Activated naive CD8-positive, alpha-beta T cell treated with anti-CD3 and anti-CD28 coated beads for 36 hours (primary cell): ENCODE measurements at places on chromosomes 7 and 10.

DNA sequence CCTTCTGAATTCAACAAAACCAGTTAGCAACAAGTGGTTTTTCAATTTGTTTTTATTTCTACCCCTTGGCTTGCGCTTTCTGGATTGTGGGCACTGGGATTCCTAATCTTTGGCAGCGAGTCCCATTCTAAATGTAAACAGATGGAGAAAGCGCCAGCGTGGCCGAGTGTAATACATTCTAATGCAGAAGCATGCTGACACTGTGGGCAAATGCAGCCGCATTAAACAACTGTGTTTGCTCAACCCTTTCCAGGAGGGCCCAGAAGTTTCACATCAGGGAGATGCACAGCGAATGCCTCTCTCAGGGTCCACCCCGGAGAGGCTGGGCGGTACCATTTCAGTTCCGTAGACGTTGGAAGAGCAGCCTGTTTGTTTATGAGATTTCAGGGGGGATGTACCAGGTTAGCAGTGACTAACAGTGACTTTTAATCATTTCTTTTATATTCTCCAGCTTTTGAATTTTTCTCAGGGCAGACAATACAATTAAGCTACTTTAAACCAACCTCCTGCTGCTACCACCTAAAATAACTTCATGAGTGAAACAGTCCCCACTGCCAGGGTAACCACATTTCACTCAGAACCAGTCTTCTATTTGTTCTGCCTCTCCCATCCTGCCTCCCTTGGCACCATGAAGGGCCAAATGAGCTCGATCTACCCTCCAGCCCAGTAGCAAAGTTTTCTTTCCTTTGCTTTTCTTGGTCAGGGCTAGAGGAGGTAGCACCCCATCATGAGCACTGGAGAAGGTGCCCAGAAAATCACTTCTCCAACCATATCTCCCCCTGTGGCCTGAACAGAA, 164.2 kb upstream of the ITGB1 start:
- DNase-seq, result no peak

GRCh38 chr7:143490717-143491306, 13.1 kb downstream of the TAS2R41 start:
- DNase-seq, result no peak

- no peak for DNase-seq
Measured at GRCh38 chr10:123496375-123496774, 169.8 kb upstream of the GPR26 start.

DNA sequence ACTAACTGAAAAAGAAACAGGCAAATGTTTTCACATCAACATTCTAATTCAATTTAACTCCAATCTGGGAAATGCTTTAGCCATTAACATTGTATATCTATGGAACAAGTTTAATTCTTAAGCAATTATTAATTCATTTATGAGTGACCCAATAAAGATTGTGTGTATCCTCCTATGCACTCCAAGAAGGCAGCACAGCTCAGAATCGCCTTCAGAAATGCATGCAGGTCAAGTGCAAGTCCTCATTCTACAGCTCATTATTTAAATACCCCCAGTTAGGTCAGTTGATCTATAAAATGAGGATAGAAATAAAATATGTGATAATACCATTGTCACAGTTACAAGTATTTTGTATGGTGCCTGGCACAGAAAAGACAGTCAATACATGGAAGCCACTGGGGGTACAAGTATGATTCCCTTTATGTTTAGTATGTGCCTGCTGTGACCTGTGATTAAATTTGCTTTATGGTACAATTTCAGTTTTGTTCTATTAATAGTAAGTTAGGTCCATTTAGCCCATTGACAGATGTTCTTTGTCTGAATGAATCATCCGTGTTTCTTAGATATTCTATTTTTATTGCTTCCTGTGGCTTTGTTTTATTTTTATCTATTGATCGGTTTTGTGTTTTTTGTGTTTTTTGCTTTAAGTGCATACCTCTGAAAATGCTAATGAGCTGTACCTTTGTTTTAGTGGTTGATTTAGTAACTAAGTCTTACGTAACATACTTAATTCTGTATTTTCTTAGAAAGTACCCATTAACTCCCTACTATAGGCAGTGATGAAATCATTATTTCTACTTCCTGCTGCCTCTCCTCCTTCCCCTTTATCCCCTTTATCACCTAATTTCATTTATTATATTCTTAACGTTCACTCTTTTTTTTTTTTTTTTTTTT, 42.8 kb downstream of the CPXM2 start:
- no peak for DNase-seq

GRCh38 chr10:24947304-24948097, 4.9 kb downstream of the PRTFDC1 start:
- DNase-seq, result no peak

- DNase-seq, result no peak
Measured at GRCh38 chr10:813286-813685, 118.2 kb downstream of the LARP4B start.

DNA sequence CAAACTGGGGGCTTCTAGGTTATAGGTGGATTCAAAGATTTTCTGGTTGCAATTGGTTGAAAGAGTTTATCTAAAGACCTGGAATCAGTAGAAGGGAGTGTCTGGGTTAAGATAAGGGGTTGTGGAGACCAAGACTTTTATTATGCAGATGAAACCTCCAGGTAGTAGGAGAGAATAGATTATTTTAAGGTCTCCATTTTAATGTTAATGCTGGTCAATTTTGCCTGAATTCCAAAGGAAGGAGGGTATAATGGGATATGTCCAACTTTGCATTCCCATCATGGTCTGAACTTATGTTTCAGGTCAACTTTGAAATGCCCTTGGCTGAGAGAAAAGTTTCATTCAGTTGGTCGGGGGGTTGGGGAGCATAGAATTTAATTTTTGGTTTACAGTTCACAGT, 44.3 kb upstream of the SEMA3E start:
- no peak for DNase-seq

DNA sequence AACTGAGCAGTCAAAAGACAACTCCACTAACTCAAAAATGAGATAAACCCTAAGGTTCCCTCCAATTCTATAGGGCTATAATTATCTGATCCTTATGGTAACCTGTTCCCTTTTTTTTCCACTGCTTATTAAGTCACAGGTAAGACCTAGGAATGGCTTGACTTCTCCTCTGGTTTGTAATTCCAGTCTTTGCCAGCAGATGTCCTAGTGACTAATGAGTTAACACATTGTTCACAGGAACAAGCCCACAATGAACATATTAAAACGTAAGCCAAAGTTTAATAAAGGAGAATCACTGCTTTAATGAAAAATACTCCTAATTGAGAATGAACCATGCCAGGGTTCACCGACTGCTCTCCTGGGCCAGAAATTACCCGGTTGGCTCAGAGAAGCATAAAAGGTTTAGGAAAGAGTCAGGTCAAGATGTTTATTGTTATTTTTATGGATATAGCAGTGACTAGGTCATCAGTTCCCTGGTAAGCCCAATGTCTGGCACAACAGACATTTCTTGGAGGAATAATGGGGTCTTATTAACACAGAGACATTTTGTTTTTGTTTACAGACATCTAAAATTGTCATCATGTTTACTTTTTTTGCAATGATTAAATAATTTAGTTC, 120.1 kb downstream of the ELAPOR2 start:
- peak; percentile 13 for DNase-seq

- no peak for DNase-seq
Measured at GRCh38 chr10:101761226-101761625, 14.7 kb downstream of the FGF8 start.

DNA sequence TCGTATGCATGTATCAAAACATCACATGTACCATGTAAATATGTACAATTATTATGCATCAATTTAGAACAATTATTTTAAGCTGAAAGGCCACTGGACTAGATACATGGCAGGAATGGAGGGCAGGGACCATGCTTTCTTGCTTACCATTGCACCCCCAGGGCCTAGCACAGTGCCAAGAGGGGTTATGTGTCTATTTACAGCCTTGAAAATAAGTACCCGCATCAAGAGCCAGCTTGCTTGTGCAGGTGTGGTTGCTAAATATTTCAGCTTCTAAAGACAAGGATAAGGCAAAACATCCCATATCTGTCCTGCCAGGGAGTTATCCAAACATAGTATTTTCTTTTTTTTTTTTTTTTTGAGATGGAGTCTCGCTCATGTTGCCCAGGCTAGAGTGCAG, 14.7 kb upstream of the OAT start:
- no peak for DNase-seq

GRCh38 chr7:53209129-53209528, 173.7 kb downstream of the POM121L12 start:
- no peak for DNase-seq

GRCh38 chr7:13989949-13990305, 461 bp upstream of the ETV1 start:
- DNase-seq, result no peak

DNA sequence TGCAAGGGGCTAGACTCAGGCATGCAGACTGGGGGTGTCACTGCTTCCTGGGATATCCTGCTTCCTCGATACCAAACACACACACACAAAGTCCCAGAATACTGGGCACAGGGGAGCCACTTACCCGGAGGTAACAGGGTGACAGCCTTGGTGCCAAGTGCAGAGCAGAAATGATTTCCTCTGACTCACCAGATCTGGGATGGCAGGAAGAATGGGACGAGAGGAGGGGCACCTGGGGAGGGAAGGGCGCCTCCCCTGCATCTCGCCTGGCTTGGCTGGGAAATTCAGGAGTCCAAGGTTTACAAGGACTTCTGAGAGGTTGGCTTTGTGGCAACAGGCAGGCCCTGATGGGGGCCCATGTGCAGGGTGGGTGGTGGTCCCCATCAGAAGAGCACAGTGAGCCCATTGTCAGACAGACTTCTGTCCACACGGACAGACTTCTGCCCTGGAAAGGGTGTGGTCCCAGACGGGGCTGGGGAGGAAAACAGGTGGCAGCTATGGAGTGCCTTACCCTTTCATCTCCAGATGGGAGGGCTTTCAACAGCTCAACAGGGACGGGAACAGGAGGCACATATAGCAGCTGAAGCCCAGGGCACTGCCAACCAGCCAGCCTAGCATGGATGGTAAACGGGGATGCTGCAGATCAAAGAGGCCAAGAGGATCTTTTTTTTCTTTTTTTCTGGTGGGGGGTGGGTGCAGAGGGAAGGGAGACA, 9.7 kb upstream of the CCL24 start:
- no peak for DNase-seq

GRCh38 chr7:11478426-11478825, 353.6 kb downstream of the THSD7A start:
- DNase-seq, result no peak

GRCh38 chr7:50416527-50417182, 33.5 kb downstream of the FIGNL1 start:
- no peak for DNase-seq

- no peak for DNase-seq
Measured at GRCh38 chr7:135659159-135659846, 3.0 kb upstream of the STMP1 start.

GRCh38 chr7:155532792-155533119, 13.6 kb downstream of the CNPY1 start:
- DNase-seq, result no peak

DNA sequence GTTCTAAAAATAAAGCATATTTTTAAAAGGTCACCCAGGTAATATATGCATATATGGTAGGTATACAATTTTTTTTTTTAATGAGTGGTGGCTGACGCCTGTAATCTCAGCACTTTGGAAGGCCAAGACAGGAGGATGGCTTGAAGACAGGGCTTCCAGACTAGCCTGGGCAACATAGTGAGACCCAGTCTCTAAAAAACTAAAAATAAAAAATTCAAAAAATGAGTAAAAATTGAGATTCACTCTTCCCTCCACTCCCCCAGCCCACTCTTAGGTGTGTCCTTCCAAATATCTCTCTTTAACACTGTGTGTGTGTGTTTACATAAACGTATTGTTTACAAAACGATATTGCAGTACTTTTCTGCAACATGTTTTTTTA, 929 bp upstream of the ANXA11 start:
- DNase-seq, result no peak

- no peak for DNase-seq
Measured at GRCh38 chr10:62085821-62086220, 182.8 kb downstream of the RTKN2 start.

DNA sequence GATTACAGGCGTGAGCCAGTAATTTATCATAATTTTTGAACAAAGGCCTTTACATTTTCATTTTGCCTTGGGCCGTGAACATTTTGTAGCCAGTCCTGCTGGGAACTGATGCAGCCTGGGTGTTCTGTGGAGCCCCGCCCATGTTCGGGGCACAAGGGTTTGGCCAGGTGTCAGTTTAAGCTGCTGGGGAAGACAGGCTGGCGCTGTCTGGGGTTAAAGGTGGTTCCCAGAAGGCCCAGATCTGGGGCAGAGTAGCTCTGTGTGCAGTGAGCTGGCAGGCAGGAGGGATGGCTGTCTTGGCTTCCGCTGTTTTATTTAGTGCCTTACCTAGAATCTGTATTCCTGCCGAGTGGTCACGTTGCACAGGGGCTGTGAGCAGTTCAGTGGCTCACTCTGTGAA, 50.2 kb downstream of the DOCK1 start:
- DNase-seq, result no peak

GRCh38 chr7:138226001-138226476, 149.8 kb downstream of the AKR1D1 start:
- no peak for DNase-seq

DNA sequence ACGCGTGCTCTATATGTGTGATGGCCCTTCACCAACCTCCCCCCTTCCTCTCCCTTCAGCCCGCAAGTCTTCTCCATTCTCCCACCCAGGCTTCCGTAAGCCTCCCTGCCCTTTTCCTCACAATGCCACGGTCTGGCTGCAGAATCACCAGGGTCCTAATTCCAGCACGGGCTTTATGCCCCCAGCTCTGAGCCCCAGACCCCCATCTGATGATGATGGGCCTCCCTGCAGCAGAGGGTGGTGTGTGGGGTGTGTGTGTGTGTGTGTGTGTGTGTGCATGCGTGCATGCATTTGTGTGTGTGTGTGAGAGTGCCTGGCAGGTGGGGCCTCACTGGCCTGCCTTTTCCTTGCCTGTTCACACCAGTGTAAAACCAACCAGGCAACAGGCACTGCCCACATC, 109.9 kb downstream of the OAT start:
- DNase-seq, result no peak

DNA sequence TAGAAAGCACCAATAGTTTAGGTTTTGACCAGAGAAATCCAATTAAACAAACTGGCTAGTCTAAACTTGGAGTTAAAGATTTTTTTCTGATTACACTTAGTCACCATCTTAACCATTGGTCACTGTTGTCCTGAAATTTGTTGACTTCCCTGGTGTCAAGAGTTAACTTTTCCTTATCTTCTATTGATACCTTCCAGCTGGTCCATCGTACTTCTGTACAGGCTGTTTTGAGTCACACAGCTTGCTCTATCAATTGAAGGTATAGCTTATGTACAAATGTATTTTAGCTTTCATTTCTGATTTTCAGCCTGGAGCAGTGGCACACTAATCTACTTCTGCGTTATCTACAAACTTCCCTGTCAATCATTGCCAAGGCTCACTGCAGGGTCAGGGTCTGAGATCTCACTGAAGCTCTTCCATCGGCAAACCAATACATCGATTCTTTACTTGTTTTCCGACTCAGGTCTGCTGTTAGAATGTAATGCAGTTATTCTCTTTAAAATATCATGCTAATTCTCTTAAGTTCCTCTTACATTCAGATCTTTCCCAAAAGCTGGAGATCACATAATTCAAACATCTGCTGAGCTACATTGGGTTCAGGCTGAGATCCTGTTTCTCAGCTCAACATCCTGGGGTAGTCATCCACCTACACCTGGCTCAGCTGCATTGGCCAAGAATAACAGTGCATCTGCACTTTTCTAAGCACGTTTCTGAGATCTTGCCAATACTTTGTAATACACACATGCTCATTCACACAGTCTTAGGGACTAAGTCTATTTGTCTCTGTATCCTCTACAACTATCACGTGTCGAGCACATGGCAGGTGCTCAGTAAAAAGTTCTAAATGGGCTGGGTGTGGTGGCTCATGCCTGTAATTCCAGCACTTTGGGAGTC, 11.3 kb downstream of the MRPS33 start:
- no peak for DNase-seq
